ENCODE measurements at places on chromosomes 6 and 20.

DNA sequence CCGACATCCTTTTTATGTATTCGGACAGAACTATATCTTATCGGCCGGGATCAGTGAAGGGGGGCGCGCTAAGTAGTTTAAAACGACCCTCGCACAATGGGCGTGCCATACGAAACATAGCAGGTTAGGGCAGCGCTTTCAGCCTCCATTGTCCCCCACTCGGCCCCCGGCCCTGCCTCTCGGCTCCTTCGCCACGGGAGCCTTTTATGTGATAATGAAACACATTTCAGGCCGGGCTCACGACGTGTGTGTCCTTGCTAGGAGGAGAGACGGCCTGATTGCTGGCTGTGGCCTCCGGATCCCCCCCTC is 5.3 kb downstream of the FOXA2 start:
- no peak for DNase-seq

- no peak for DNase-seq
These were observed 287.3 kb downstream of the ZNF217 start for GRCh38 chr20:53306192-53306805.

- no peak for DNase-seq
These were observed 212.2 kb upstream of the FOXA2 start for GRCh38 chr20:22796469-22797077.

DNA sequence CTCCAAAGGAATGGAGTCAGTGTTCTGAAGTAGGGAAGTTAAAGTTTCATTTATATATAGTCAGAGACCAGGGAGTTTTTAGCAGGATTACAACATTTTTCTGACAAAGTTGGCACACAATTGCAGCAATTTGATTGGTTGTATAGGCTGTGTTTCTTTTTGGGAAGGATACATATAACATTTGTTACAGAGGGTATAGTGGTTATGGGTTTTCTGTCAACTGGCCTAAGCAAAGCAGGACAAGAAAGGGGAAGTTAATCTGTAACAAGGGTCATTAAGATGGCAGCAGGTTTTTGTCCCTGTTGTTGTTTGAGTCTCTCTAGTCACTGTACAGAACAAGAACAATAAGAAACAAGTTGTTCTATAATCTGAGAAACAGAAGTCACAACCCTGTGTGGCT is 41.4 kb downstream of the TPD52L1 start:
- DNase-seq = no peak

DNA sequence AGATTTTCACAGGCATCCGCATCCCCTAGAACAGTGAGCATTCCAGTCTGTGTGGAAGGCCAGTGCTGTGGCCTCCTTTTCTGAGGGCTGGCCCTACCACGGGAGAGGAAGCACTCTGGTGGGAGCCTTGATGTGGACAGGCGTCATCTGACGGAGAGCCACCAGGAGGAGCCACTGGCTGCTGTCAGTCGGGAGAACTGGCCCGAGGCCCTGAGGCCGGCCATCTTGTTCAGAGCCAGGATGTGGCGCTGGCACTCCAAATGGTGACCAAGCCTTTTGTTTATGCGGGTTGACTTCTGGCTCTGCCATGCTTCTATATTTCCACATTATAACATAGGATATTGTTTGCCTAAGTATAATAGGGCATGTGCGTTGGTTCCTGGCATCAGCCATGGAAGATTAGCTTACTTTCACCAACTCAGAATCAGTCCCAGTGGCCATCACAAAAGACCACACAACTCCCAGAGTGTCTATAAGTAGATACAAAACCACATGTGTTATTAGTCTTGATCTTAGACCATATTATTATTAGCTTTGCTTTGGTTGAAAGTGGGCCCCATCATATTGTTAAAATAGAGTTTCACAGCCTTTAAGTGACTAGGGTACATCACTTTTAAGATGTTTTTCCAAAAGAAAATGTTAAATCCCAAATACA is 273.9 kb upstream of the TAB2 start:
- DNase-seq = no peak

GRCh38 chr20:14897608-14898007 is 560.2 kb upstream of the FLRT3 start:
- DNase-seq = no peak

DNA sequence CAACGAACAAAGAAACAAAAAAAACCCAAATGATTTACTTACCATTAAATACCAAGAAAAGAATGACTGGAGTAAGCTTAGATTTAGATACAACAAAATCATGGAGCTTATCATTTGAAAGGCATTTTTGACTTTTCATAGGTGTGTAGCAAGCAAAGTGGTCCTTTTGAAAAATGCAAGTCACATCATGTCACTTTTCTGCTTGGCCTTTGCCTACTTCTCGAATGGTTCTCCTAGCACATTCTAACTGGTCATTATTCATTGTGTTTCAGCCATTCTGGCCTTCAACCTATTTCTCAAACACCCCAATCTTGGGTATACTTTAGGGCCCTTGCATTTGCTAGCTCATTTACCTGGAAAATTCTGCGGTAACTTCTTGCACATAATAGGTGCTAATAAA is 22.6 kb downstream of the ASXL1 start:
- no peak for DNase-seq
